ENCODE measurements at places on chromosomes 7 and 10.

DNA sequence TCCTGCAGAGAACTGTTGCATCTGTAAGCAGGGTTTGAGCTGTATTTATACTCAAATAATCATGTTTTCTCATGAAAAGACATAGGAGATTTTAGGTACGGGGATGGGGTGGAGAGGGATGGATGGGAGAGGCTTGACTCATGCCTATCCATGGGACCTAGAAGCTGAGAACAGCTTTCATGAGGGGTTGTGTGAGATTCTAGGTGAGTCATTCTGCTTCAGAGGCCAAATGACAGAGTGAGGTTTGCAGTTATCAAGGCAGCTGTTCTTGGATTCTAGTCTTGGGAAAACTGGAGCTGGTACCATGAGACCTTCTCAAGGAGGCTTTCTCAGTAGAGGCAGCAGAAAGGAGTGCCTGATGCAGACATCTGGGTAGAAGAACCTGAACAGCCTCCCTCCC, 746.9 kb downstream of the TYW1 start:
- no peak for DNase-seq

- DNase-seq = no peak
Measured at GRCh38 chr10:43053825-43054224, 23.0 kb upstream of the RET start.

DNA sequence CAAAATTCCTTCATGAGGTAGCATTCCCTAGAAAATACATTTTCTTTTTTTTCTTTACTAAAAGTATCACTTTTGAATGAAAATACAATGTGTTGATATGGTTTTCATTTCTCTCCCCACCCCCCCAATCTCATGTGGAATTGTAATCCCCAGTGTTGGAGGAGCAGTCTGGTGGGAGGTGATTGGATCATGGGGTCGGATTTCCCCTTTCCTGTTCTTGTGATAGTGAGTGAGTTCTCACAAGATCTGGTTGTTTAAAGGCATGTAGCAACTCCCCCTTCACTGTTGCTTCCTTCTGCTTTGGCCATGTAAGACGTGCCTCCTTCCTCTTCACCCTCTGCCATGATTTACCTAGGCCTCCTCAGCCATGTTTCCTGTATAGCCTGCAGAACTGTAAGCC, 790.3 kb upstream of the KCND2 start:
- DNase-seq = no peak

DNA sequence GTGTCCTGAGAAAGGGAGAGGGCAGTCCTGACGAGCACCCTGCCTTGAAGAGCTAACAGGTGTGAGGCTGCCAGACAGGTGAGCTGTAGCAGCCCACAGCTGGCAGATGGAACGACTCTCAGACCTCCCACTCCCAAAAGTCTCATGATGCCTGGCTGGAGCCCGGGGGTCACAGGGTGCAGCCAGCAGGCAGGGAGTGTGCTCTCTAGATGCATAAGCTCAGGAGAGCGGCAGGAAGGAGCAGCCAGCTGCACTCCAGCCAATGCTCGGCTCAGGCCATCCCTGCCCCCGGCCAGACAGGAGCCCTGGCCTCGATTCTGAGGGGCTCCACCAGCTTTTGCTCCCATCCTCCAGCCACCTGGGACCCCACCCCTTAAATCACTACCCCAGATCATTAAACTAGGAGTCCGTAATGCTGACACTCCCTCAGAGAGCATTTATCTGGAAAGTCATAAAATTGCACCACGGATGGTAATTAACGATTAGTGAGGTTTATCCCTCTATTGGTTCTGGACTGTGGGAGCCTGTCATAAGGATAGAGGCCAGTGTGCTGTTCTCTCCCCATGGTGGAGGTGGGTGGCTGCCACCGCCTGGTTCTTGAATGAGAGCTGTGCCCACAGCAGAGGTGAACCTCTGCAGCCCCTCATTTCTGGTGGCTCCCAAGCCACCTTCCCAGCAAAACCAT, 63.5 kb upstream of the ZMIZ1 start:
- no peak for DNase-seq

DNA sequence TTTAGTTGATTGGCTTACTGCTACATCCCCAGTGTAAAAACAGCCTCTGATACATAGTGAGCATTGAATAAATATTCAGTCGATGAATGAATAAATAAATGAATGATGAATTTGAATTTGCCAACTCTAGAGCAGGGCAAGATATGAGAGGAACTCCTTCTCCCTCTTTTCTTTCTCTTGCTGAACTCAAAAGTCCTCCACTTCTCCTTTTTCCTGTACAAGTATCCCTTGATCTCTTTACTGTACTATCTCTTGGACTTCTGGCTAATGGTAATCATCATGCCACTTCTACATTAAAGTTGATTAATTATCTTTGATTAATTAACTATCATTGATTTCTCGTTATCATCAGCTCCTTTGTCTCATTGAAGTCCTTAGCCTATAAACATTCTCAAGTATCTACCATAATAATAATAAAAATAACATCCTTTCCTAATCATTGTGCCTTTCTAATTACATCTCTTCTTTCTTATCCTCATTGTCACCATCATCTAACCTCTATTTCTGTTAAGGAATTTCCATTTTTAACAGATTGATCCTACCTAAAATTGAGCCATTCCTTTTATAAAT, 10.6 kb downstream of the CPED1 start:
- DNase-seq = no peak

- DNase-seq = no peak
Measured at GRCh38 chr10:98267894-98268693, at the start of gene LOXL4. TSS of gene LOXL4 (minus strand) at chr10:98268194. CDS start at chr10:98263019, 5,175 bp downstream.

- no peak for DNase-seq
Measured at GRCh38 chr7:80175744-80176143, 41.1 kb downstream of the GNAI1 start.

GRCh38 chr7:151987748-151988529, 31.7 kb downstream of the GALNTL5 start:
- no peak for DNase-seq

DNA sequence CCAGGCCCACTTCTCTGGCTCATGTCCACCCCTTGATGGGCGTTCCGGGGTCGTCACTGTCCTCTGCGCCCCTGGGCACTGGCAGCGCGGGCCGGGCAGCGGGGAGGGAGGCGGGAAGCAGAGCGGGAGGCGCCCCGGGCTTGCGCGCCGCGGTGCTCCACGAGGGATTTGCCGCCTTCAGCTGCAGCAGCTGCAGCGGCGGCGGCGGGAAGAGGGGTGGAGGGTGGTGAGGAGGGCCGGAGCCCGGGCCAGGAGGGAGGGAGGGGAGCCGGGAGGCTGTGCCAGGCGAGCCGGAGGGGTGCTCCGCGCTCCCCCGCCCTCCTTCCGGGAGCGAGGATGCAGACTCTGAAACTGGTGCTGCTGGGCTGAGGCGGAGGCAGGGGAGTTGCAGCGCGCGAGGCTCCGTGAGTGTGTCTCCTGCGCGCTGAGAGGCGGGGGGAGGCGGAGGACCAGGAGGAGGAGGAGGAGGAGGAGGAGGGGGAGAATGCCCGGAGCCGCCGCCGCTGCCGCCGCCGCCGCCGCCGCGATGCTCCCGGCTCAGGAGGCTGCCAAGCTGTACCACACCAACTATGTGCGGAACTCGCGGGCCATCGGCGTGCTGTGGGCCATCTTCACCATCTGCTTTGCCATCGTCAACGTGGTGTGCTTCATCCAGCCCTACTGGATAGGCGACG, at the start of gene LHFPL3:
LHFPL3 (plus strand) TSS at position 308 of the 674 bp plus-strand sequence.
- DNase-seq = no peak

- DNase-seq = no peak
Measured at GRCh38 chr7:134831862-134832261, 52.4 kb downstream of the CALD1 start.

GRCh38 chr10:49645871-49646870, 32.3 kb downstream of the CHAT start:
- DNase-seq = no peak

- no peak for DNase-seq
Measured at GRCh38 chr7:12703881-12704280, 16.4 kb downstream of the ARL4A start.

GRCh38 chr10:43881657-43882056, 233.0 kb upstream of the ZNF32 start:
- DNase-seq = no peak

DNA sequence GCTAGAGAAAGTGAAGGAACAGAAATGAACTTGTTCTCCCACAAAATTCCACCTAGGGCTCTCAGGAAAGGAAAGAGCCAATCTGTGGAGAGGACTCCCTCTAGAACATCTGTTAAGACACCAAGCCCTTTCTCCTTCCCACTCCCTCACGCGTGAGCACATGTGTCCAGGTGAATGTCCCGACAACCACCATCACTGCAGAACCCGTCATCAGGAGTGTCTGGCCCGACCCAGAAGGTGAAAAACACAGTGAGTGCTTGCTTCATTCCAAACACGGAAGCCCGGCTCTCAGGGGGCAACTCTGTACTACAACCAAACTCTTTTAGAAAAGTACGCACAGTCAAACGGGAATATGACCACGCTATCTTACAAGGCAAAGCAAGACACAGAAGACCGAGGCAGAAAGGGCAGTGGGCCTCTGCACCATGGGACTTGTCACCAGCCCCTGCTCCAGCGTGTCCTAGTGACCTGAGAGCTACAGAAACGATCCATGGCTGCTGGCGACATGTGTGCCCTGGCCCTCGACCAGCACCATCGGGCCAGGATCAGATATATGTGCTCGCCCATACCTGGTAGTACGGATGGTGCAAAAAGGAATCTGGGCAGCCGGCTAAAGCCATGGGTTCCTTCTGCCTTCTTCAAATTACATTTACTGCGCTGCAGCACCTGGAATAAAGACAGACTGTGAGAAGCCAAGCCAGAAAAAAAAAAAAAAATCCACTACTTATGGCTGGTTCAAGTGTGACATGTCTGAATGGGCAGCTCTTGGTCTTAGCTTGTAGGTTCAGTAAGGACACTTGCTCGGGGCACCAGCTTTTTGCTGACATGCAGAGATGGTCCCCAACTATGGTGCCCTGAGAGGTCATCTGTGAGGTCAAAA, 50.8 kb downstream of the GRB10 start:
- no peak for DNase-seq

- no peak for DNase-seq
Measured at GRCh38 chr10:53123311-53123710, 350.7 kb upstream of the MBL2 start.

- no peak for DNase-seq
Measured at GRCh38 chr10:91194497-91195179, 25.8 kb upstream of the PCGF5 start.

- DNase-seq = no peak
Measured at GRCh38 chr10:83725567-83725966, 413.7 kb upstream of the GHITM start.
